ENCODE measurements at places on chromosomes 2 and 18. TPM values are rescaled to one million over a fixed set of nuclear protein-coding genes. Genes with fewer than 3 reads are reported as not detected.

Gene PIGN
- 9.4 TPM for total RNA-seq

Gene ALMS1
- 10.2 TPM for total RNA-seq

Gene SP9
- 3.2 TPM for total RNA-seq

Gene DCDC2C
- 0.55 TPM for total RNA-seq

Gene C2orf72
- 7.9 TPM for total RNA-seq

Gene CRACDL
- 0.97 TPM for total RNA-seq

Gene RFTN2
- total RNA-seq, result 0.01 TPM

Gene ZBTB7C
- total RNA-seq, result 0.02 TPM

Gene PLGLB2
- total RNA-seq, result 0.35 TPM

Gene TEX44
- total RNA-seq, result not detected

Gene LBH
- total RNA-seq, result 113 TPM

Gene MOGAT1
- total RNA-seq, result not detected

Gene DGUOK
- 148 TPM for total RNA-seq

Gene GNLY
- not detected for total RNA-seq

Gene AQP12B
- not detected for total RNA-seq

Gene SCYGR1
- not detected for total RNA-seq

Gene CNNM3
- total RNA-seq, result 15.6 TPM

Gene TMEM178A
- total RNA-seq, result 0.14 TPM

Gene CPLX4
- total RNA-seq, result not detected

Gene MPP4
- 0.06 TPM for total RNA-seq

Gene SH2D6
- total RNA-seq, result 1.1 TPM

Gene FOXD4L1
- 0.40 TPM for total RNA-seq

Gene RNF125
- total RNA-seq, result 0.32 TPM

Gene CNGA3
- total RNA-seq, result not detected

Gene CNTNAP5
- not detected for total RNA-seq

Gene CCL20
- total RNA-seq, result 7.7 TPM

Gene SAG
- total RNA-seq, result not detected

Gene INHBB
- total RNA-seq, result 18.7 TPM

Gene CHRND
- total RNA-seq, result not detected

Gene RNASEH1
- total RNA-seq, result 52.0 TPM

Gene ANO7
- 2.5 TPM for total RNA-seq

Gene PSTPIP2
- 0.23 TPM for total RNA-seq

Gene ACMSD
- not detected for total RNA-seq

Gene IL36B
- total RNA-seq, result 0.09 TPM

Gene CKAP2L
- 13.4 TPM for total RNA-seq

Gene MAPK4
- 0.09 TPM for total RNA-seq

Gene CDCA7
- total RNA-seq, result 50.3 TPM

Gene ANKRD30B
- total RNA-seq, result 0.02 TPM

Gene RPRM
- total RNA-seq, result not detected

Gene CPS1
- total RNA-seq, result 9.2 TPM

Gene EVX2
- not detected for total RNA-seq

Data from A549 treated with CORT108297 at 1 μM for 4 hours (cell line).